HT-29 (cell line): ENCODE measurements at places on chromosomes 3 and 15. TPM values are rescaled to one million over a fixed set of nuclear protein-coding genes. Genes with fewer than 3 reads are reported as not detected.
A peak's percentile ranks its signal among the peaks of the same experiment; 100 is the strongest.

- DNase-seq: no peak
Observed at GRCh38 chr3:159634483-159634882, 354.2 kb upstream of the IL12A start.

- DNase-seq: peak; percentile 43
Observed at GRCh38 chr3:52798978-52799476, 4.4 kb downstream of the ITIH3 start.

GRCh38 chr3:126127904-126128303 lies 44.0 kb upstream of the SLC41A3 start:
- DNase-seq: no peak

- DNase-seq: no peak
Observed at GRCh38 chr3:27978440-27978839, 256.3 kb upstream of the EOMES start.

DNA sequence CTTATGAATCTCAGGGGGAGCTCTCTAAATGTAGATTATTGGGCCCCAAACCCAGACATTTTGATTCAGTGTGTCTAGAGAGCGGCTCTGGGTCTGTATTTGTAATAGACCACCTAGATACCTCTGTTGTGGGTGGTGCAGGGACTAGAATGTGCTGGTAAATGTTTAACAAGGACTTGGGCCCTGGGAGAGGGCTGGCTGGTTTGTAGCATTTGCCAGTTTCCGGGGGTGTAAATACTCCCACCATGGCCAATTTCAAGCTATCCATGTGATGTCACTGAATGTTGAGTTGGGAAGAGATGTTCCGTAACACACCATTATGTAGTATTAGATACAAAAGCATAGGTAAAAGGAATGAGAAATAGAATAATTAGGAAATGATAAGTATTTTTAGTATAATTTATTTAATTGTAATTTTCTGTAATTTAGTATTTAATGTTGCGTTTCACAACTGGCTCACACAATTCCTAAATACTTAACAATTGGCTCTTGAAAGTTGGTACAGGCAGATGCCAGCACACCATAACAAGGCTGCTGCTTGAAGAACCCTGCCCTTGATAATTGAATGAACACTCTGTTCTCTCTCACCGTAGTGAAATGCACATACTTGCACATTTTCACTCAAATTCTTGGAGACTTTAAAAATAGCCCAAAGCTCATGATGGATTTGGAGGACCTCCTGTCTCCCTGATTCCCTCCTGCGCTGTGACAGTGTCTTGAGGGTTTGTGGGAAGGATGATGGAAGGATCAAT lies 359.2 kb upstream of the PROK2 start:
- no peak for DNase-seq

DNA sequence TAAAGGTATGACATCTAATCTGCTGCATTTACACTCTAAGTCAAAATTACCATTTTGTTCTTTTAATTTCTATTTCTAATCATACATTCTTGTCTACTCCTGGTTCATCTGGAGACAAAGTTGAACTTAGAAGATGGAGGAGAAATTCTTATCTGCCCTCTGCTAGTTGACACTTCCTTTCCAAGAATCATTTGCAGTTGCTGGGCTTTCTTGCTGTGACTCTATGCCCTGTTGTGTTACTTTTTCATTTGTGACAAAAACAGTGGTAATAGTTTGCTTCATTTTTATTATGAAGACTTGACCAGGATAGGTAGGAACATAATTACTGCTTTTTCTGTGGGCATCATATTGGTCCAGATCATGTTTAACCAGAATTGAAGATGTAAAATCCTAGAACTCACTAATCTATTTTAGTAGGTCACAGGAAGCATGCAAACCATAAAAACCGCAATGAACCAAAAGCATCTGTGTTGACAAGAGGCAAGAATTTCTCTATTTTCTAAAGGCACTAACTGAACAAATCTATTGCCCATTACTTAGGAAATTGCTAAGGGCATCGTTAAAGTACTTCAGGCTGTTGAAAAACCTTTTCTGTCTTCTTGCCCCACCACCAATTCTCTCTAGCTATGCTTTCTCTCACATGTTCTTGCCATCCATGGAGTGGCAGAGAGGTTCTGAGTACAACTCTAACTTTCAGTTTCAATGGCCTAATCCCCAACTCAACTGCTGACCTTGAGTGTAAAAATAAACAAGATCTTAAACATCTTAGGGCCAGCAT lies 4.2 kb upstream of the CCR2 start:
- DNase-seq: no peak

DNA sequence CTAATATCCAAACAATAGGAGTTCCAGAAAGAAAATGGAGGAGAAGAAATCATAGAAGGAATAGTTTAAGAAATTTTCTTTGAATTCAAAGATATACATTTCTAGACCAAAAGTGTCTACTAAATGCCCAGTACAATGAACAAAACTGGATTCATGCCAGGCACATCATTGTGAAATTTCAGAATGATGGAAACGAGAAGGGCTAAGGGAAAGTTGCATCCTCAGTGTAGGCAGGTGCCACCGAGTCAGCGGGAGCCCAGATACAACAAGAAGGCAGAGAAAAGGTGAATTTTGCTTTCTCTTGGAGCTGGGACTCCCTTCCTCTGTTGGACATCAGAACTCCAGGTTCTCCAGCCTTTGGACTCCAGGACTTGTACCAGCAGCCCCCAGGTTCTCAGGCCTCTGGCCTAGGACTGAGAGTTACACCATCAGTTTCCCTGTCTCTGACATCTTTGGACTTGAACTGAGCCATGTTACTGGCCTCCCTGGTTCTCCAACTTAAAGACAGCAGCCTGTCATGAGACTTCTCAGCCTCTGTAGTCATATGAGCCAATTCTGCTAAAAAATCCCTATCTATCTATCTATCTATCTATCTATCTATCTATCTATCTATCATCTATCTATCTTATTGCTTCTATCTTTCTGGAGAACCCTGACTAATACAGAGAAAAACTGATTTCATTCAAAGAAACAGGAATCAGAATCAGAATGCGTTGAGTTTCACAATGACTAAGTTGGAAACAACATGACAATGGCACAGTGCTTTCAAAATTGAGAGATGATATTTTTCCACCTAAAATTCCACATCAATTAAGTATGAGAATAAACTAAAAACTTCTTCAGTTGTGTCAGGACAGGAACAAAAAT lies 207.7 kb downstream of the FAM43A start:
- no peak for DNase-seq

GRCh38 chr15:56608993-56609392 lies 124.3 kb downstream of the ZNF280D start:
- no peak for DNase-seq

Gene UNC13C
- total RNA-seq: not detected in 2 replicates

Gene ISG20
- total RNA-seq: 59.0 and 60.2 TPM in 2 replicates

Gene UBAP1L
- 0.74 and 1.4 TPM in 2 replicates for total RNA-seq
